ENCODE measurements at places on chromosomes 6 and 20. TPM values are rescaled to one million over a fixed set of nuclear protein-coding genes. Genes with fewer than 3 reads are reported as not detected.

SNAP91 gene
- 0.64 TPM for polyA plus RNA-seq

SNTA1 gene
- 11.2 TPM for polyA plus RNA-seq

CCN5 gene
- polyA plus RNA-seq = 0.05 TPM

APCDD1L gene
- polyA plus RNA-seq = 0.99 TPM

LRP11 gene
- polyA plus RNA-seq = 29.5 TPM

CPNE5 gene
- polyA plus RNA-seq = 0.30 TPM

PHF1 gene
- polyA plus RNA-seq = 59.0 TPM

IBTK gene
- 9.5 TPM for polyA plus RNA-seq

RAMACL gene
- 0.10 TPM for polyA plus RNA-seq
